D341Med (cell line): ENCODE measurements at places on chromosomes 1 and 21.

DNA sequence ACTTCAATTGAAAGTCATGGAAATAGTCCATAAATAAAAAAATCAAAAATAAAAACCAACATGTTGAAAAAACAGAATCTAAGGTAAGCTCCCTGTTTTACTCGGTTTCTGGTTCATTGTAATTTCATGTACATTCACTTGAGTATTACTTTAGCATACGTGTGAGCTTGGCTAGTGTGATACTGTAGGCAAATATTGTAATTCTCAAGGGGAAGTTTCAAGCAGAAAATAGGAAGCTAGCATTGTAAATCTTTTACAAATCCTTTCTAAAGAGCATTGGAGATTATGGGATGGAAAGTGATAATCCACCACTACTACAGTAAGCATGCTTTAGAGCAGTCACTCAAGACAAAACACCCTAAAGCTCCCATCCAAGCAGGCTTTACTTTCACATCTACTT is 3.3 kb upstream of the LPAR3 start:
- DNase-seq: no peak

GRCh38 chr1:157849229-157849875 is 7.7 kb upstream of the CD5L start:
- no peak for DNase-seq

- no peak for DNase-seq
These were observed 425.7 kb downstream of the SIPA1L2 start for GRCh38 chr1:232204269-232204668.

DNA sequence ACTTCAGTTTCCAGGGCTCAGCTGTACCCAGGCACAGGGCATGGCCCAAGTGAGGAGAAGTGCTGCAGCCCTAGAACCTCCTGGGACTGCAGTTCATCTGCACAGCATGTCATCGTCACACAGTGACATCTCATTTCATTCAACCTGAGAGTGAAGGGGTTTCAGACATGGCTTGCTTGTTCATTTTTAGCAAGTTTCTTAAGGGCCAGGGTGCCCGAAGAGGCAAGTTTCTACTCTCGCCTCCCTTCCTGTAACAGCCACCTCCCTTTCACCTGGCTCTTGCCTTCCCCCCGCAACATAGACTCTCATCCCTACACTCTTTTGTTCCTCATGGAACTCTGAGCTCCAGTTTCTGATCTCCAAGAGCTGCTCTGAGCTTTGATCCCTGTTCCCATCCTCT is 108.1 kb downstream of the C1orf21 start:
- no peak for DNase-seq

- no peak for DNase-seq
These were observed 120.8 kb upstream of the DSCAM start for GRCh38 chr21:40967771-40968170.

DNA sequence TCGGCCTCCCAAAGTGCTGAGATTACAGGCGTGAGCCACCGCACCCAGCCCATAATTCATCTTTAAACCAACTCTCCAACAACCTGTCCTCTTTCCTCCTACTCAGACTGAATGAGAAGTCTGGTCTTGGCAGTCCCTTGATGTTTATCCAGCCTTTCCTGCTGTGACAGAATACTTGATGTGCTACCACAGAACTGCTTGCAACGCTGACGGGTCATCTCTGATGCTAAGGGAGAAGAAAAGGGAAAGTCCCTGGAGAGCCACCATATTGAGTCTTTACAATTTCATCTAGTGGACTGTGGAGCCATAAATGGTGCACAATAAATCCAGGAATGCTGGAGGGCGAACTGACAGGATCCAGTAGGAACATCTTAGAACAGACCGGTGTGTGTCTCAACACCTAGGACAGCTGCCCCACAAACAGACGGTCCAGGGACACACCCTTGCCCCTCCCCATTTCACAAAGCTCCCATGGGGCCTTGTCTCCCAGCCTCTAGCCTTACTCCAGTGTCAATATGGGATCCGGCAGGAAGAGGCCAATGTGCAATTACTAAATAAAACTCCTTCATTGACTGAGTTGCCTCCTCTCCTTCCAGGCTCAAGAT is 30.7 kb downstream of the JAK1 start:
- DNase-seq: no peak

GRCh38 chr1:61399199-61399598 is 316.8 kb downstream of the NFIA start:
- DNase-seq: no peak

DNA sequence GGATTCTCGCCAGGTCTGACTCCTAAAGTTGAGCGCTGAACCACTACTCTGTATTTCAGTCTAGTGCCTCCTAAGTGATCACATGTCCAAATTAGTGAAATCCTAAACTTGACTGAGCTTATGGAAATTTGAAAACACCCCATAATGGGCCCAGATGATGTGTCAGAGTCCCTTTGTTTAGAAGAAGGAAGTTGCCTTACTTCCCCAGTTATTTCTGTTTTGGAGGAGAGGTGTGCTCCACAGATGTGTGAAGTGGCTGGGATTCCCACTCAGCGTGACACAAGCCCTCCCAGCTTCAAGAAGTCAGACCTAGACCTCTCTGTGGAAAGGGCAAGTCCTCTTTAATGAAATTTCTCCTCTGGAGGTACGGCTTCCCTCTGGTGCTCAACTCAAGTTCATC is 188.8 kb downstream of the TTLL7 start:
- DNase-seq: no peak

GRCh38 chr1:198669023-198669698 is 30.3 kb downstream of the PTPRC start:
- no peak for DNase-seq

- DNase-seq: peak; percentile 60
These were observed 31.0 kb downstream of the TNNT2 start for GRCh38 chr1:201346337-201346939.

DNA sequence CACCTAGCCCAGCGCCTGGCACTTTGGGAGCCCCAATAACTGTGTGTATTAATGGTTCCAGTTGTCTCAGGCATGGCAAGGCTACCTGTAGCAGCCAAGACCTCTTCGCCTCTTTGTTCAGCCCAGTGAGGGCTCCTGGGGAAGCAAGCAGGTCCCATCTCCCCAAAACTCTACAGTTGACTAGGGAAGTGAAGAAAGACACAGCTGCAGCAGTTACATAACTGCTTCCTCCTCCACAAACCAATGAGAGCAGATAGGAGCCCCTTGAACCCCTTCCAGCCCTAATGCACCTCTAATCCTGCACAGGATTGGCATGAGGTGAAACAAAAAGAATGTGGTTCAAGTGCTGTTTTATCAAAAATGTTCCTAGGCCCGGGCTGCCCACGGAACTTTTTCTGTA is 100.5 kb downstream of the SYF2 start:
- DNase-seq: no peak

GRCh38 chr21:42227909-42228708 is 9.2 kb downstream of the ABCG1 start:
- DNase-seq: no peak

DNA sequence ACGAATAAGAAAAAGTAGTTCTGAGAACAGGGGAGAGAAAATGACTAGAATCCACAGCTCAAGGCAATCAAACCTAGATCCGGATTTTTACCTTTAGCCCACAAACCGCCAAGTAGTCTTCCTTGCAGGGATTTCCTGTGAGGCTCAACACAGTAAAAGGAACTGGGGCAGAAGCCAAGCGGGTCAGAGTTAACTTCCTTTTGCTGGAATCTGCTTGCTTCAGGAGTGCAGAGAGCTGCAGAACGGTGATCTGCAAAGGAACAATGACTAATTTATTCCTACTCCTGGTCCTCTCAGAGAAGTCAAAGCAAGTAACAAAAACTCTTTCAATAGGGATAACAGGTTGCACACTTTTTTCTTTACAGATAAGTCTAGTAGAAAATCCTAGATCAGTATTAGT is 53.4 kb downstream of the UBR4 start:
- DNase-seq: no peak

- DNase-seq: no peak
These were observed 9.6 kb downstream of the EPHA10 start for GRCh38 chr1:37755290-37755689.

GRCh38 chr1:236888126-236888525 is 93.0 kb downstream of the MTR start:
- DNase-seq: peak; percentile 70

- DNase-seq: no peak
These were observed 237.4 kb downstream of the LMX1A start for GRCh38 chr1:165119086-165119485.

DNA sequence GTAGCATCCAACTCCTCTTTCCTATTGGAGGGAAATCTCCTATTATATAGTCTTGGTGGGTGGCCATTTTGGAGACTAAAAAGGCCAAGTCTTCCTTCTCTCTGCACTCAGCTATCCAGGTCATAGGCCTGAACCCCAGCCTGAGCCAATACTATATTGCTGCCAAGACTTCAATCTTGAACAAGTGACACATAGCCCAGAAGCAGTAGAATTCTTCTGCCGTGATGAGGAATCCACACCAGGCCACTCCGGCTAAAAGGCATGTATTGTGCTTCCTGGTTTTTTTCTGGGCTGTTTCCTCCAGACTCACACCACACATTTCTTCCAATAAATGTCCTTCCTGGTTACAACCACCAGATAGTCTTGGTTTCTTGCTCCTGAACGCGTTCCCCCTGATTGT is 43.0 kb downstream of the ATF3 start:
- DNase-seq: no peak

GRCh38 chr1:22164841-22165808 is 22.2 kb upstream of the WNT4 start:
- no peak for DNase-seq

DNA sequence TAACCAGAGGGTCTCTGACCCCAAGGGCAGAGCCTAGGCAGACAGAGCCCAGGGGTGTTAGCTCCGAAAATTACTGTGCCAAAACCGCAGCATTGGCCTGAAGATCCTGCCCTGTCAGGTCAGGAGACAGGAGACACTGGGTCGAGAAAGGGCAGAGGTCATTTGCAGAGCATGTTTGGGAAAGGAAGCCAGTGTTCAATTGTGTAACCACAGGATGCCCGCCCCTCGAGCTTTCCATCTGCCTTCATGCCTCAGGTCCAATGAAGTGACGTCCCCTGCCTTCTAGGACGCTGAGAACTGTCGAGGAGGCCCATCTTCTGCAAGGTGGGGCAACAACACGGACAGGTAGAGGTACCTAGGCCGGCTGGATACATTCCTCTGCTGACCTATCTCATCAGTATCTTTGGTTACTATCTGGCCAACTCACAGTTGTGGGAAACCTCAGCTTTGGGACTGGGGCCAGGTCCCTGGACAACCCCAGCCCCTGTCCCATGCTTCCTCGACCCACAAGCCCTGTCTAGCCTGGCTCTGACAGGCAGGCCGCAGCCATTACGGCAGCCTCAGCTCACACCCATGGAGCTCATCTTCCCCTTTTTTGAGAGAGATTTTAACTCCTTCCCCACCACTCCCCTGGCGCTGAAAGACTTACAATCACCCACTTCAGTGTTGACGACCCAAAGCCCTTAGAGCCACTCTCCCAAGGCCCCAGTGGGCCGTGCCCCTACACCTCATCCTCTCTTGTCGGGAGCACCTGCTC is 1.3 kb downstream of the ARL8A start:
- DNase-seq: no peak

GRCh38 chr1:170660281-170660713 is 3.6 kb upstream of the PRRX1 start:
- no peak for DNase-seq

GRCh38 chr1:182084487-182085316 is 23.2 kb upstream of the ZNF648 start:
- peak; percentile 86 for DNase-seq
